ENCODE measurements at places on chromosomes 5 and 9. TPM values are rescaled to one million over a fixed set of nuclear protein-coding genes. Genes with fewer than 3 reads are reported as not detected.
A peak's percentile ranks its signal among the peaks of the same experiment; 100 is the strongest.

DNA sequence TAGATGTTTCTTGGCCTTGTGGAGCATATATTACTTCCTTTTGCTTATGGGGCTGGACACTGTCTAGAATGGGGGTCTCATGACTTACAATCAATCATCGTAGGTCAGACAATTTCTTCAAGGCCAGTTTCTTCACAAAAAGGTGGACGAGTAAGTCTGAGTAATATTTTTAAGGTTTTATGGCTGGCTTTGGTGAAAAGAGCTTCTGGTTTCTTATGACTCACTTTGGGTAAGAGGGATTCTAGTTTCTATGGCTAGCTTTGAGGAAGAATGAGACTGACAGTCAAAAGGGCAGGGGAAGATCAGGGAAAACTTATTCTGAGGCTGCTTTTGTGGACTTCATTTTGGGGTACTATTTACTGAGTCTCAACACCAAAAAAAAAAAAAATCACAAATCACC is 2067.2 kb upstream of the C9orf72 start:
- H3K27me3 ChIP-seq = no peaks in the 10 kb centered on the region
- H3K27ac ChIP-seq = no peak overlapping the region
- no peak for DNase-seq
- no peaks in the 10 kb centered on the region for H3K36me3 ChIP-seq

GRCh38 chr5:173334808-173335207 is 6.6 kb upstream of the STC2 start:
- no peaks in the 10 kb centered on the region for H3K36me3 ChIP-seq
- peaks cover 42% of the 10 kb centered on the region for H3K27me3 ChIP-seq
- no peak overlapping the region for H3K4me3 ChIP-seq
- H3K27ac ChIP-seq = no peak overlapping the region

DNA sequence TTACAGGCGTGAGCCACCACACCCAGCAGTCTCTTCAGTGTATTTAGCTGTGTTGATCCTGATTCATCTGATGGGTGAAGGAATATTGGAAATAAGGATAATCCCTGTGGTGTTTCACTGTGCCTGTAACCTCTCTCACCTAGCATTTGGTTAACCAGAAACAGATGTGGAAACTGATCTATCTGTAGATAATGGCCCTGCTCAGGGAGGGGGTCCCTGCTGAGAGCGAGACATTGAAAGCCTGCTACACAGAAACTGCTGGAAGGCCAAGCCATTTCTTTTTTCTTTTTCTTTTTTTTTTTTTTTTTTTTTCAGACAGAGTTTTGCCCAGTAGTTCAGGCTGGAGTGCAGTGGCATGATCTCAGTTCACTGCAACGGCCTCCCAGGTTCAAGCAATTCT is 28.4 kb downstream of the QRFP start:
- H3K4me3 ChIP-seq = no peak overlapping the region
- DNase-seq = no peak
- peaks cover 3% of the 10 kb centered on the region for H3K36me3 ChIP-seq
- no peaks in the 10 kb centered on the region for H3K27me3 ChIP-seq
- no peak overlapping the region for H3K27ac ChIP-seq

- no peak for DNase-seq
- no peaks in the 10 kb centered on the region for H3K36me3 ChIP-seq
- H3K27ac ChIP-seq = no peak overlapping the region
- H3K4me3 ChIP-seq = no peak overlapping the region
- H3K27me3 ChIP-seq = no peaks in the 10 kb centered on the region
Observed at GRCh38 chr5:173435447-173435846, 107.2 kb upstream of the STC2 start.

DNA sequence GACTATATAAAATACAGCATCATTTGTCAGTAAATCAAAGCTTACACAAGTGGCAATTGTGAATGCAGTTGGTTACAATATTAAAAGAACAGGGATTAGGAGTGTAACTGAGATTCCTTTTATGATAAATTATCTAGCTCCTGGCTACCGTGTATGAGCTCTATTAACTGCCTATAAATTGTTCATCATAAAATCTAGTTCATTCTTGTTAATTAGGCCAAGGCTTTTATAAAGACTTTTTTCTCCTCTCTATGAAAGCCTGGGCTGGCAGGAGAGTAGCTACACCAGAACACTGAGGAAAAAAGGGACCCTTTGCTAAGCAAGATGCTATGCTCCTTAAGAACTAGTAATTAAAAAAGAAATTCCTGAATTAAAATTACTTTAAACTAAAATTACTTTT is 132.4 kb upstream of the MEF2C start:
- H3K27ac ChIP-seq = no peak overlapping the region
- no peak overlapping the region for H3K4me3 ChIP-seq
- no peaks in the 10 kb centered on the region for H3K27me3 ChIP-seq
- no peaks in the 10 kb centered on the region for H3K36me3 ChIP-seq
- no peak for DNase-seq
- peaks cover 17% of the 10 kb centered on the region for H3K4me1 ChIP-seq

DNA sequence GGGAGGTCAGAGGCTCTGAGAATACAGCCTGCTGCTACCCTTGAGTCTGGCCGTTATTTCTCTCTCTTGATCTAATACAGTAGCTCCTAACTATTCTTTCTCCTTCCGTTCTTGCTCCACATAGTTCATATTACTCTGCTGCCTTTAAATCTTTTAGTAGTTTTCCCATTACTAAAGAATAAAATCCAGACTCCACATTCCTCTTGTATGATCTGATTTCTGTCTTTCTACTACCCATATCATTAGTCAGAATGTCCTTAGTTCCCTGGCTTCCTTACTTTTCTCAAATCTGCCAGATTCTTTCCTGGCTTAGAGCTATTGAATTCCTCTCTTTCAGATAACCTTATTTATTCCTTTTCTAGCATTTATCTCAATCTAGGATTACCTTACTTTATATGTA is 40.0 kb downstream of the MARCHF6 start:
- H3K27ac ChIP-seq = no peak overlapping the region
- H3K36me3 ChIP-seq = peaks cover 32% of the 10 kb centered on the region
- no peaks in the 10 kb centered on the region for H3K27me3 ChIP-seq

GRCh38 chr9:123081824-123082223 is 48.4 kb downstream of the GPR21 start:
- DNase-seq = peak; percentile 22
- H3K4me1 ChIP-seq = peaks cover 5% of the 10 kb centered on the region
- no peak overlapping the region for H3K27ac ChIP-seq
- H3K4me3 ChIP-seq = no peak overlapping the region
- no peaks in the 10 kb centered on the region for H3K27me3 ChIP-seq

DNA sequence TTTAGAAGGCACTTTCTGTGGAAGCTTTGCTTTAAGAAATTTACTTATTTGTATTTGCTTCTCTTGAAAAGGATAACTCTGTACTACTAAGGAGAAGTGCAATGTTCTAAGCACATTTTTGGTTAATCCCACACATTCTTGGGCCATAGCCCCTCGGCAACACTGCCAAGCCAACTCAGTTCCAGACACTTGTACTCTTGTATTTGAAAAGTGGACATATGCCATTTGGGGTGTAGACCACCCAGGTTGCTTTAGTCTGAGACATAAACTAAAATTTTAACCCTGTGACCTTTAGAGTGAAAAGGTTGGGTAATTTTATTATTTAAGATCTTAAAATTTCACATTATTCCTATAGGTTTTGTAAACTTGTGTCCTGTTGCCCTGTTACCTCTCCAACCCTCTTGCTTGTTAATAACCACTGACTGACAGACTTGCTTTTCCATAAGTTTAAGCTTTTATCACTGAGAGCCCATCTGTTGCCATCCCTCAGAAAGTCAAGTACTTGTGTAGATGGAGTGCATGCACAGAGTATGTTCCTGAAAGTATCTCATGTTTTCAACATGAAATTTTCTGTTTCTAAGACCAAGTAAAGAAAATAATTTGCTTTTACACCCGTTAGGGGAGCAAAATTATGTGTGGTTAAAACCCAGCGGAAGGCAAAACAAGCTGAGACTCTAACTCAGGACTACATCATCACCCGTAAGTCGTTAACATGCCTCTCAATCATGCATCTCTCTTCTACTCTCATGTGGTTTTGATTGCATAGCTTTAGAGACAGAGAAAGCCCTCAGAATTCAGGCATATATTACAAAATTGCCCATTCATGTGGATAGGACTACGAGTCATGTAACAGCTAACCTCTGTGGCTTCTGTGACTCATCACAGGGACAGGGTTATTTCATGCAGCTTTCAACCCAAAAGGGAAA is 117.3 kb downstream of the GDNF start:
- no peak for DNase-seq
- H3K27ac ChIP-seq = no peak overlapping the region
- no peak overlapping the region for H3K4me3 ChIP-seq
- H3K27me3 ChIP-seq = no peaks in the 10 kb centered on the region

DNA sequence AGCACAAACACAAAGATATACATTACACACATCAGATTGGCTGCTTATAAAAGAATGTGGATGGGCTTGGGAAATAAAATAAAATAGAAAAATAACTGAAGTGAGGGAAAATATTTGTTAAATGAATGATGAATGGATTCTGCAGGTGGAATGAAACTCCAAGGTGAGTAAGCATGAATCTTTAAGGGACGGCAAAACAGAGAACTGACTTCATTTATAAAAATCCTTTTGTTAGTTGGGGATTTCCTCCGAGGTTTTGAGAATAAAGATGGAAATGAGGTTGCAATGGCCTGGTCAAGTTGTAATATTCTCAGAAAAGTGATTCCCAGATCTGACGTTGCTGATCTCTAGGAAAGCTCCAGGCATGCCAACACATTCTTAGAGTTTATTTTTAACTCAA is 20.9 kb upstream of the SEMA6A start:
- peaks cover 2% of the 10 kb centered on the region for H3K36me3 ChIP-seq
- no peak overlapping the region for H3K4me3 ChIP-seq
- DNase-seq = no peak
- no peaks in the 10 kb centered on the region for H3K4me1 ChIP-seq
- no peak overlapping the region for H3K27ac ChIP-seq

DNA sequence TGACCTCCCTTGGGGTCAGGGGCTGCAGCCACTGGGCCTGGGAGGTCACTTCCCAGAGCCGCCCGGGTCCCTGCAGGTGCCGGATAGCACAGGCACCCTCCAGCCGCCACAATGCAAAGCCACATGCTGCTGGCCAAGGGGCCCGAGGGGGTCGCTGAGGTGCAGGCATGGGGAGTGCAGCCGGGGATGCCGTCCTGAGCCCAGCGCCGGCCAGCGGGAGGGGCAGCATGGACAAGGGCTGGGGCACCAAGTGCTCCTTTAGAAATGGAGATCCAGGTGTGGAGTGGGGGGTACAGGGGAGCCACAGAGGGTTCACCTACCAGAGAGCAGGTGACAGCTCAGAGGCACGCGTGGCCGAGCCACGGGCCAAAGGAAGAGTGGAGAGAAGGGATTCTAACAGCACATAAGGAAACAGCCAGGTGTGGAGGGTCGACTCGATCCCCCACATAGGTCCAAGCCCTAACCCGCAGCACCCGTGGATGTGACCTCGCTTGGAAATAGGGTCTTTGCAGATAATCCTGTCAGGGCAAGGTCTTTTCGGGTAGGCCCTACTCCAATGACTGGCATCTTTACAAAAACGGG is 24.7 kb downstream of the ZDHHC11B start:
- no peaks in the 10 kb centered on the region for H3K36me3 ChIP-seq
- H3K27ac ChIP-seq = no peak overlapping the region

DNA sequence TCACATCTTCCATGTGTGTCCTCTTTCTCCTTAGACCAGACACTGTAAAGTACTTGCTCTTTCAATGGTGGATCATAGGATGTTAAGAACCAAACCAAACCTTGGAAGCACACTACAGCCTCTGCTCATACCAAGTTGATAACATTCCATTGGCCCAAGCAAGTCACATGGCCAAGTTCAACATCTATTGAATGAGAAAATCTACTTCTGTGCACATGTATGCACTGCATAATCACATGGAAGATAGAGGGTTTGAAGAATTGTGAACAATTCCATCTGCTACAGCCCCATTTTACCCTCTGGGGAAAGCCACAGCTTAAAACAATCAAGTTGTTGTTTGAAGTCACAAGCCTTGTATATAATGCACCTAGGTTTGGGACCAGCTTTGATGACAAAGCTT is 68.2 kb downstream of the MFAP3 start:
- no peak overlapping the region for H3K4me3 ChIP-seq
- peaks cover 2% of the 10 kb centered on the region for H3K27me3 ChIP-seq
- H3K27ac ChIP-seq = no peak overlapping the region
- no peaks in the 10 kb centered on the region for H3K36me3 ChIP-seq
- peaks cover 17% of the 10 kb centered on the region for H3K4me1 ChIP-seq

DNA sequence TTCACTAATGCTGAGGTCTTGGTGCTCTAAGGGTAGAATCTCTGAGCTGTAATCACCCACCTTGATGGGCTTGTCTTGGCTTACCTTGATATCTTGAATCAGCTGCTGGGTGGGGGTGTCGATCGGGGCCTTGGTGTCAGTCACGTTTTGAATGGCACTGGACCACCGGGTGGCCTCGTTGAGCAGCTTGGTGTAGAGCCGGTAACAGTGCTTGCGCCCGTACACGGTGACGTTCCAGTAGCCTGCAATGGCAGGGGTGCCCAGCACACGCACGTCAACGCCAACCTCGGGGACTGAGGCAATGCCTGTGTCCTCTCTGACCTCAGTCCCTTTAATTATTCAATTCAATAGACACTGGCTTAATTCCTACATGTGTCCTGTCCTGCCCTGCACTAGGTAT is 63.1 kb upstream of the RETREG1 start:
- DNase-seq = no peak
- peaks cover 49% of the 10 kb centered on the region for H3K36me3 ChIP-seq
- H3K4me3 ChIP-seq = no peak overlapping the region
- H3K27me3 ChIP-seq = no peaks in the 10 kb centered on the region

GRCh38 chr9:130626249-130626996 is 38.0 kb upstream of the PRDM12 start:
- H3K36me3 ChIP-seq = peaks cover 12% of the 10 kb centered on the region
- peaks cover 32% of the 10 kb centered on the region for H3K4me1 ChIP-seq
- no peaks in the 10 kb centered on the region for H3K27me3 ChIP-seq
- H3K27ac ChIP-seq = no peak overlapping the region
- DNase-seq = peak; percentile 22

DNA sequence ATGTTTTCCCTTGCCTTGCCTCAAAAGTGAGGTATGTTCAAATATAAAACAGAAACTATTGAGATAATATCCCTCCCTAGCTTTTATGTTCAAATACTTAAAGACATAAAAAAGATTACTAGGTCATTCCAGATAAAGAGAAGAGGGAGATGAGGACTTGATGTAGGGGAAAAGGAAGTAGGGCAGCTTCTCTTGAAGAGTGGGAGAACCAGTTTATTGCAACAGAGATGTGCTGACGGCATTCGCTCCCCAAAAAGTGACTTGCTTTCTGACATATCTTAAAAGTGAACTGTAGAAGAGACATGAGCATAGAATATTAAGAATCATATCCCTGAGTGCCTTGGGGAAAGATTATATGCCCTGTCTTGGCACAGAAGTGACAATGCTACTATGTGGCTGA is 330.2 kb upstream of the NREP start:
- H3K27ac ChIP-seq = no peak overlapping the region
- H3K36me3 ChIP-seq = no peaks in the 10 kb centered on the region
- no peaks in the 10 kb centered on the region for H3K27me3 ChIP-seq
- no peak overlapping the region for H3K4me3 ChIP-seq
- DNase-seq = no peak

- no peaks in the 10 kb centered on the region for H3K36me3 ChIP-seq
- no peak for DNase-seq
- no peaks in the 10 kb centered on the region for H3K27me3 ChIP-seq
- H3K4me3 ChIP-seq = no peak overlapping the region
Observed at GRCh38 chr9:11646831-11647230, 1034.0 kb upstream of the PTPRD start.

- no peak for DNase-seq
- no peak overlapping the region for H3K4me3 ChIP-seq
- peaks cover 15% of the 10 kb centered on the region for H3K4me1 ChIP-seq
- H3K36me3 ChIP-seq = no peaks in the 10 kb centered on the region
- H3K27ac ChIP-seq = no peak overlapping the region
Observed at GRCh38 chr9:21750021-21750735, 52.3 kb upstream of the MTAP start.

Gene STPG3
- total RNA-seq = 0.26 TPM

Gene ZMAT2
- total RNA-seq = 53.0 TPM

Gene SLC6A7
- total RNA-seq = not detected

Gene SOX30
- not detected for total RNA-seq

Gene ANAPC2
- 69.3 TPM for total RNA-seq

Gene PFN3
- not detected for total RNA-seq

Gene LCN9
- total RNA-seq = 0.30 TPM
